Activated CD4-positive, alpha-beta T cell treated with anti-CD3 and anti-CD28 coated beads for 36 hours (primary cell): ENCODE measurements at places on chromosomes 4 and X.
A peak's percentile ranks its signal among the peaks of the same experiment; 100 is the strongest.

DNA sequence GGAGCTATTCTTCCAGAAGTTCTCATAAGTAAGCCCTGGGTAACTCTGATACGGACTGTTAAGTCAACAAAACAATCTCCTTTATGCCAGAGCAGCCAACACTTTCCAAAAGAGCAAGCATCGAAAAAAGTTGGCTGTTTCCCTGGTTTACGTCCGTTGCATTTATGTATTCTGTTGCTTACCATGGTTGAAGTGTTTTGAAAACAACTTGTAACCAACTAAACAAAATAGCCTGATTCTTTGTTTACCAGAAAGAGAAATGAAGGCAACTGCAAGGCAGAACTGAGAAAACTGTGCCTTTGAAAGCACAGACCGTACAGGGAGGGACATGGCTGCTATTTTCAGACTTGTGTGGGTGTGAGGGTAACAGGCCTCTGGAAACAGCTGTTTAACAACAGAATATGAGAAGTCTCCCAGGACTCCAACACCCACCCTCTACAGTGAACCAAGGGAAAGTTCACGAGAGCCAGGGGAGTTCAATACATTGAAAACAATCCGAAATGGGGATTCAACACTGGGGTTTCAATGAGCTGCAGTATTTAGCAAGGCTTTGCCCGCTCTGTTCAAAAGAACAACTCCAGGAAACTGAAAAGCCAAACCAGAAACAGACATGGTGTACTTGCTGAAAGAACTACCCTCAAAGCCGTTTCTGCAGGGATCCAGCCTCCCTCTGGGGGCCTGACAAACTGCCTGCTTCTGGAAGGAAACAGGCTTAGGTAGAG, 95.8 kb upstream of the EGFL6 start:
- DNase-seq = peak; percentile 10

- DNase-seq = no peak
These were observed 82.6 kb upstream of the TMEM164 start for GRCh38 chrX:109920325-109920724.

DNA sequence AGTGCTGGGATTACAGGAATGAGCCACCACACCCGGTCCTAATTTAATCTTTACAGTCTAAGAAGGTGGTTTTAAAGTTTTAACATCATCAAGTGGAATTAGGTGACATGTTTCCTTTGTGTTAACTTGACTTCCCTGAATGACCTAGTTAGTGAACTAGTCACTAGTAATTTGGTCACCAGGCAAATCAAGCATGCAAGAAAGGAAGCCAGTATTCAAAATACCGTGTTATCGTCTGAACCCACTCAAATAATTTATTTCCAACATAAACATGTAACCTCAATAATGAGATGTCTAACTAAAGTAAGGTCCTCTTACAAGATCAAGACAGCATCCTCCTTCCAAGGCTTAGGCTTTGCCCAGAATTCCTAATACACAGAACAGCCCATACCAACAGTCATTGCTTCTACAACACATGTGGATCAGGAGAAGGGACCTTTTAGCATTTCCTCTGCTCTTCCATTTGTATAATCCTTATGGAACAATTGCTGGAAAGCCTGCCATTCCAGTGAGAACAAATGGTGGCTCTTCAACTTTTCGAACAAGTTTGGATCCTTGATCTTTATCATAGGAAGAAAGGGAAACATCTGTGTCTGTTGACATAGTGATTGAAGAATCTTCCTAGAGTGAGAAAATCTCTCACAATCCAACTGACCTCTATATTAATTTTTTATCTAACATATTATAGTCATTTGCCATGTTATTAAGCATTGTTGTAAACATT, 97.2 kb downstream of the ANXA3 start:
- no peak for DNase-seq

GRCh38 chr4:1448589-1449420, 42.6 kb upstream of the NKX1-1 start:
- no peak for DNase-seq
